ENCODE measurements at places on chromosomes 12 and 14. TPM values are rescaled to one million over a fixed set of nuclear protein-coding genes. Genes with fewer than 3 reads are reported as not detected.
A peak's percentile ranks its signal among the peaks of the same experiment; 100 is the strongest.

The CAPZA3 gene
- total RNA-seq, result not detected

The KRT82 gene
- not detected for total RNA-seq

The RHOJ gene
- not detected for total RNA-seq

The C14orf93 gene
- 8.7 TPM for total RNA-seq

The ERGIC2 gene
- total RNA-seq, result 79.7 TPM

The ACRBP gene
- total RNA-seq, result not detected

GRCh38 chr14:92794547-92794941 lies 439 bp downstream of the GOLGA5 start:
- DNase-seq, result no peak

- no peak for DNase-seq
These were observed 185.5 kb upstream of the ATP2B1 start for GRCh38 chr12:89893972-89894706.

DNA sequence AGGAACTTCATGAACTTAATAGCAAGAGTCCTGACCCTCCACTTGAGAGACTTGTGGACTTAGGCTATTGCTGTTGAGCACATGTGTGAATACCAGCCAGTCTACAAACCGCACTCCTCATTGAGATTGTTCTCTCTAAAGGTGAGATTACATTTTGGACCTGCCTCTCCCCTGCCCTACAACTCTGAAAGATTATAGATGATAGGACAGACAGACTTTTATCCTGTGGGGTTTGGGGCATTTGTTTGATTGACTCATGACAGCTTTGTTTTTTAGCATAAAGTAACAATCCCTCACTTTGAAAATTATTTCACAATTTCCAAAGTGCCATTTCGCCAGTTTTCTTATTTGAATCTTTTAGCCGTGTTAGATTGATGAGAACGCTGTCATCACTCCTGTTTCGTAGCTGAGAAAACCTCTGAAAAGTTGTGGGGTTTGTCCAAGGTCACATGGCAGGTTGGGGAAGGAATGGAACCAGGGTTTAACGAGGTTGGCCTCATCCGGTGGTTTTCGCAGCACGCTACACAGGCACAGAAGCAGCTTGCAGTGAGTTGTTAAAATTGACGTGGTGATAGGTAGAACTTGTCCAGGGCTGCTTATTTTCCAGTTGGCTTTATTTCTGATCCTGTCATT lies 836 bp downstream of the EVL start:
- DNase-seq, result no peak

GRCh38 chr12:94525951-94526350 lies 66.3 kb upstream of the CEP83 start:
- no peak for DNase-seq

DNA sequence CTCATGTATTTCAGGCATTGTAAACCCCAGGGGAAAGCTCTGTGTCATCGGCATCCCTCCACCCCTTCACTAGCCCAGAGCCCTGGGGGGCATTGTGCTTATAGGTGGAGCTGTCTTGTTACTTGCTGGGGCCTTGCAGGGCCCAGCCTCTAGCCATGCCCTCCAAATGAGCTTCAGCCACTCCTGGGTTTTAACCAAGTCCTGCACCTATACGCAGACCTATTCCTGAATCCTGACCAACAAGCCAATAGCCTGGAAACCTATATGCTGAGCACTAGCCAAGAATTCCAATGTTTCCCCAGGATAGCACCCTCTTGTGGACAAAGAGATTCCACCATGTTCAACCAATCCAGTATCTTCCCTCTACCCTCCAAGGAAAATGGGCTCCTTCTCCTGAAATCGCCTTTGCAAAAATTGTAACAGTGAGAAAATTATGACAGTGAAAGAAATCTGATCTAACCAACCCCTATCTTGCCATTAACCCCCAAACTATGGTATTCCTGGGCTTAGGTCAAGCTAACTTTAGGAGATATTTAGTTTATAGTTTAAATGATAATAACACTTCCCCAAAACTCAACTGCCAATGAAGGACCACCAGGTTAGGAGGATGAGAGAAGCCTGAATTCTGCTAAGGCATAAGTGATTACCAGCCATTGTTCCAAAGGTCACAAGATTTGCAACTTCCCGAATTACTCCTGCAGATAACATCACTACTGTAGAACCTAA lies 55.5 kb downstream of the TTC7B start:
- DNase-seq, result peak; percentile 57

- DNase-seq, result peak; percentile 88
These were observed at the start of gene RAB3IP for GRCh38 chr12:69738351-69739286. Gene RAB3IP (plus strand): TSS chr12:69738860. CDS start chr12:69755409, 16,549 bp downstream.

GRCh38 chr12:13947276-13947946 lies 34.0 kb downstream of the GRIN2B start:
- DNase-seq, result no peak

- DNase-seq, result no peak
These were observed 35.6 kb downstream of the A2M start for GRCh38 chr12:9079883-9080675.

Measured in G401 (cell line).